Stimulated activated CD4-positive, alpha-beta T cell treated with anti-CD3 and anti-CD28 coated beads, Interleukin-15, amount 100 ng/mL, for 1 hour (primary cell): ENCODE measurements at places on chromosomes 5 and 9.
A peak's percentile ranks its signal among the peaks of the same experiment; 100 is the strongest.

- no peak for DNase-seq
Observed at GRCh38 chr9:4365055-4365454, 65.2 kb upstream of the GLIS3 start.

- DNase-seq, result no peak
Observed at GRCh38 chr9:2199999-2200796, 185.1 kb downstream of the SMARCA2 start.

- DNase-seq, result no peak
Observed at GRCh38 chr5:571791-572190, 40.3 kb upstream of the CEP72 start.

GRCh38 chr5:120538149-120538548 is 74.0 kb downstream of the PRR16 start:
- no peak for DNase-seq

DNA sequence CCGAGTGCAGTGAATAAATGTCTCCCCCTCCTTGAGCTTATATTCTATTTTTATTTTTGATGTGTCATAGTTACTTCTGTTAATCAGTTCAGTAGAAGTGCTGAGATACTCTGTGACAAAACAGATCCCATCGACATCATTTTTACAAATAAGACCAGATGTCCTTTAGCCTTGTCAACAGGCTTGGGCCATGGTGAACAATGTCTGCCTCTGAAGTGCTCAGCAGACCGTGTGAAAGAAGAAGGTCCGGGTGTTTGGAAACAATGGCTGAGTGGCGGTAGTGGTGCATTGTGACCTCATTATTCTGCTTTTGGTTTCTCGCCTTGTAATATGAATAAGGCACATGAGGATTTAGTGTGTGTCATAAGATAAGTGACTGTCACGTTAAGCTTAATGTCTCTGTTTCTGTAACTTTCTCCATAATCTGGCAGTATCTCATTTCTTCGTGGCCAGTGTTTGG is 71.2 kb downstream of the SYK start:
- no peak for DNase-seq

GRCh38 chr9:134962065-134962972 is 44.6 kb upstream of the FCN1 start:
- DNase-seq, result no peak

- no peak for DNase-seq
Observed at GRCh38 chr5:7209658-7210057, 186.3 kb upstream of the ADCY2 start.

- no peak for DNase-seq
Observed at GRCh38 chr5:71993600-71993999, 113.7 kb upstream of the MAP1B start.

DNA sequence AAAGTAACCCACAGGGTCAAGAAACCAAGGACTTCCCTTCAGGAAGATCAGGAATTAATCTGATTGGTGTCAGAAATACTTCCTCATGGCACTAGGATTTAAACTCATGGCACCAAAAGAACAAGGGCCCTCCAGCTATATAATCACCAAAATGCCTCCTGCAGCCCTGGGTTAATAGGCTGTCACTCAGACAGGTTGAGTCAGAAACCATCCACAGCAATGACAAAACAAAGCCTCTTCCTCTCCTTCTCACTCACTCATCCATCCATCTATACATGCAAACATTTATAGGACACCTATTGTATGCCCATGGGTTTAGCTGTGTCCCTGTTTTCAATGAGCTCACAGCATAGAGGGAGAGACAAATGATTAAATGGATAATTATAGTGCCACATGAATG is 62.5 kb upstream of the SPOCK1 start:
- DNase-seq, result no peak

GRCh38 chr9:113628621-113629020 is 165.1 kb downstream of the RGS3 start:
- no peak for DNase-seq

DNA sequence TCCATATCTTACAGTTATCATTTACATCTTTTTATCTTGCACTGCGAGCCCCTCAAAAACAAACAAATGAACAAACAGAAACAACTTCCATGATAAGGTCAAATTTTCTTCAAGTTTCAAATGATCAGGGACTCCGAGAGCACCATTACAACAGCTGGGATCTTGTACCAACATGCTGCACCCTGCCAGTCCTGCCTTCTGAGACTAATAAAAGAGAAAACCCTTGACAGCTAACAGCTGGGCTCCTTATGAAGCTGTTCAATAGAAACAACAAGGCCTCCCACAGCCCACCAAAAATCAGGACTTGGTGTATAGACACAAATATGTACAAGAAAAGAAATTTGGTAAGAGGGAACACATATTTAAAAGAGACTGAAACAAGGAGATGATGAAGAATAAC is 985.3 kb upstream of the DMAC1 start:
- DNase-seq, result no peak

- no peak for DNase-seq
Observed at GRCh38 chr5:127243011-127243410, 47.6 kb upstream of the MEGF10 start.

GRCh38 chr5:27788184-27788583 is 749.8 kb upstream of the CDH9 start:
- DNase-seq, result no peak

- DNase-seq, result no peak
Observed at GRCh38 chr5:63535840-63536602, 426.2 kb downstream of the HTR1A start.

- DNase-seq, result no peak
Observed at GRCh38 chr5:124034963-124035362, 523.0 kb downstream of the CSNK1G3 start.

- no peak for DNase-seq
Observed at GRCh38 chr5:77152441-77152840, 58.0 kb upstream of the PDE8B start.

DNA sequence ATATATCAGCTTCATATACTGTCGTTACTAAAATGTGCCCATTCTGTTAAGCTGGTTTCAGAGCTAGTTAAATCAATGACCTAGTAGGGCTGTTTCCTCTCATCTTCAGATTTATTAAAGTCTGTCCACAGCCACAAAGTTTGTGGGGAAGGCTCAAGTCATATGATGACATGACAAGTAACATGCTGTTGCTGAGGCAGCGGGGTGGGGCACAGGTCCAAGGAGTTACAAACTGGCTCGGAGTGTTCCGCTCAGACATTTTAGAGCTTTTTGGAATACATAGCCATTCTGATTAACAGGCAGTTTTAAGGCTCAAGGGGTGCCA is 2.7 kb upstream of the ANP32B start:
- DNase-seq, result no peak

DNA sequence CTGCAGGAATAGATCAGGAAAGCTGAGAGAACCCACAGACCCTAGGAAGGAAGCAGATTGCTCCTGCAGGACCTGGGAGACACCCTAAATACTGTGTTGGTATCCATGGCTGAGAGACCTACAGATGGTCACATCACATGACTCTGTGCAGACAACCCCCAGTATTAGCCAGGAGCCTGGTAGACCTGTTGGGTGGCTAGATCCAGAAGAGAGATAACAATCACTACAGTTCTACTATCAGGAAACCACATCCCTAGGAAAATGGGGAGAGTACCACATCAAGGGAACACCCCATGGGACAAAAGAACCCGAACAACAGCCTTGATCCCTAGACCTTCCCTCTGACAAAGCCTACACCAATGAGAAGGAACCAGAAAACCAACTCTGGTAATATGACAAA is 24.2 kb upstream of the MELK start:
- no peak for DNase-seq

- DNase-seq, result no peak
Observed at GRCh38 chr5:14920121-14920520, 48.5 kb upstream of the ANKH start.

DNA sequence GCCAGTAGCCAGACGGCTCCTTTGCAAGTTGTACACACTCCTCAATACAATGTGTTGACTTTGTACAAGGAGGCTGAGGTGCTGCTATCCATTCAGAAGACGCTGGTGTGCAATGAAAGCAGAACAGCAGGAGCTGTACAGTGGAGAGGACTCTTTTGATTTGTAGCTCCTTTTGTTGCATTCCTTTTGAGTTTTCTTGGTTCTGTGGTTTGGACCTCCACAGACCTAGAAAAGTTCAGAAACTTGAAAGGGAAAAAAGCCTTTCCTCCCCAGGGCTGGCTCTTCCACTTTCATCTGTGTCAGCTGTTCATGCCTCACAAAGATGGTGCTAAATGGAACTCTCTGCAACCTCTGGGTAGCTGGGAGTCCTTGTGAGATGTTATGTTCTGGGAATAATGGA is 117.4 kb downstream of the MAT2B start:
- no peak for DNase-seq

- no peak for DNase-seq
Observed at GRCh38 chr9:125932746-125933455, 185.7 kb downstream of the PBX3 start.

- DNase-seq, result no peak
Observed at GRCh38 chr5:64213531-64213930, 47.9 kb downstream of the RNF180 start.

- DNase-seq, result no peak
Observed at GRCh38 chr5:176788941-176789872, 21.2 kb upstream of the UNC5A start.

DNA sequence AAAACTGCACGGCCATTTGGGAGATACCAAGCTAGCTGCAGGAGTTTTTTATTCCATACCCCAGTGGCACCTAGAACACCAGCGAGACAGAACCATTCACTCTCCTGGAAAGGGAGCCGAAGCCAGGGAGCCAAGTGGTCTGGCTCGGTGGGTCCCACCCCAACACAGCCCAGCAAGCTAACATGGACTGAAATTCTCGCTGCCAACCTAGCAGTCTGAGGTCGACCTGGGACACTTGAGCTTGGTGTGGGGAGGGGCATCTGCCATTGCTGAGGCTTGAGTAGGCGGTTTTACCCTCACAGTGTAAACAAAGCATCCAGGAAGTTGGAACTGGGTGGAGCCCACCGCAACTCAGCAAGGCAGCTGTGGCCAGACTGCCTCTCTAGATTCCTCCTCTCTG is 108.9 kb upstream of the CHD1 start:
- DNase-seq, result peak; percentile 25

- DNase-seq, result no peak
Observed at GRCh38 chr9:126613651-126614050, at the start of gene LMX1B. Gene LMX1B, plus strand, starts transcription at chr9:126613928. Its CDS starts 522 bp downstream, at chr9:126614450.

DNA sequence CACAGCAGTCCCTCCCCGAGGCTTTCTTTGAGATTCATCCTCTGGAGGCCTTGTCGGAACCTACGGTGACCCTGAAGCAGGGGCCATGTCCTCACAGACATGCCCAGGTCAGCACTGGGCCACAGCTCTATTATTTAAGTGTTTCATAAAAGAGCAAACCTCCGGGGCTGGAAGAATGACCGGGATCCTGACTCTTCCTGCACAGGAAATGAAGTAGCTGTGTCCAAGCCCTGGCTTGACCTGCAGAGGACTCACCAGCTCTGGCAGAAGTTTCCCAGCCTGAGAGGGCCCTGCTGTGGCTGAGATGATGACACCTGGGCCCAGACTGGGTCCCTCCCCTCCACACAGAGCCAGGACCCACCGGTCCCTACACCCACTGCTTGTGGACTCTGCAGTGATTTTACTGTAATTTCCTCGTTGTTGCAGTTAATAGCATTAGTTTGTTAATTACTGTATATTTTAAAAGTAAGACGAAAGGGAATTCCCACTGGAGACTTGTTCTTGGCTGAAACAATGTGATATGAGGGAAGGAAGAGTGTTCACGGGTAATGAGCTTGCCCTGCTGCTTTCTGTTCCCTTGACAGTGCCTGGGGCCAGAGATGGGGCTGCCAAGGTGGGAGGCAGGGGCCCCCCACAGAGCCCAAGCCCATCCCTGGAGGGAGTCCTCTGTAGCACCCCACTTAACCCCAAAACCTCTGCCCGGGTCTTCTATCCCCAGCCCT is 72.2 kb downstream of the PCDH1 start:
- no peak for DNase-seq

- DNase-seq, result no peak
Observed at GRCh38 chr9:7783635-7784063, 15.9 kb downstream of the DMAC1 start.

DNA sequence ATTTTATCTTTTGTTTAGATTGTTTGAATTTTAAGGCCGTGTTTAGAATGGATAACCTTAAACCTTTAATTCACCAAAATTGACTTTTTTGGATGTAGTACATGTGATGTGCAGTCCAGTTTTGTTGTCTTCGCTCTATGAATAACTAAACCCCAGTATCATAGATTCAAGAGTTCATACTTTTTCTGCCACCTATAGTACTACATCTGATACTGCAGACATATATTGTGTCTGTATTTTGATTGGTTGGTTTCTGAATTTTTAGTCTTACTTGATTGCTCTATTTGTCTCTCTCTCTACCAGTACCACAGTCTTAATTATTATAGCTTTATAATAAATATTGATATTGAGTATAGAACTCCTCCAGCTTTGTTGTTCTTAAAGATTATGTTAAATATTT is 58.1 kb downstream of the PPIP5K2 start:
- no peak for DNase-seq

GRCh38 chr9:117074342-117074662 is 340.6 kb downstream of the ASTN2 start:
- no peak for DNase-seq

DNA sequence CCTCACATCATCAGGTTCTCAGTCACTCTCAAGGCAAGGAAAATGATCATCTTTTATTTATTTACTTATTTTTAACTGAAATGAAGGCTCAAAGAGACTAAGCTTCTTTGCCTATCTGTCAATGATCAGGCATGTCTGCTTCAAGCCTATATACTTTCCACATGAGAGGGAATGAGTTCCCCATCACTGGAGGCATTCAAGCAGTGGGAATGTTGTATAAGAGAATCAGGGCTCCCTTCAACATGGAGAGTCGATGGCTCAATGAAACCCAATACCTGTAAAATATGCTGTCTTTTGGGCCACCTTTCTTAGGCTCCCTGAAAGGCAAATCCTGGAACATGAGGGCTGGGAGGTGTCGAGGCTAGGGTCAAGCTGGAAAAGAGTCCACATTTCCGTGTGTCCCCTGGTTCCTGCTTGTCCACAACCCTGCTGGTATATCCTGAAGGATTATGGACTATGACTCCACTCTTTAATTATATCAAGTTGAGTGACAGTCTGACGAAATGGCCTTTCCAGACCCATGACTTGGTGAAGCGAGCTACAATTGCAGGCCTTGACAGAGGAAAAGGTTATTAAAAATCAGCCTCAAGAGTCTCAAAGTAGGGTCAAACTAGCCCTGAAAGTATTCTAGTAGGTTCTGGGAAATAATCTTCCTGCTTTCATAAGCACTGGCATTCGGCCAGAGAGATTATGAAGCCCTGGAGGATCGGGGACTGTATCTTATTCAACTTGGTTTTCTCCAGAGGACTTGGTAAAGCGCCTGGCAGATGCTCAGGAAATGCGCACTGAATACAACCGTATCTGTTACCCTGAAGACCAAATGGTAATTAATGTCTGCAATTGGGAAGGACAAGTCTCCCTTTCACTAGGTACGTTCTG is 145.9 kb upstream of the TBC1D2 start:
- DNase-seq, result no peak

- no peak for DNase-seq
Observed at GRCh38 chr9:31808766-31809165, 575.7 kb upstream of the ACO1 start.

DNA sequence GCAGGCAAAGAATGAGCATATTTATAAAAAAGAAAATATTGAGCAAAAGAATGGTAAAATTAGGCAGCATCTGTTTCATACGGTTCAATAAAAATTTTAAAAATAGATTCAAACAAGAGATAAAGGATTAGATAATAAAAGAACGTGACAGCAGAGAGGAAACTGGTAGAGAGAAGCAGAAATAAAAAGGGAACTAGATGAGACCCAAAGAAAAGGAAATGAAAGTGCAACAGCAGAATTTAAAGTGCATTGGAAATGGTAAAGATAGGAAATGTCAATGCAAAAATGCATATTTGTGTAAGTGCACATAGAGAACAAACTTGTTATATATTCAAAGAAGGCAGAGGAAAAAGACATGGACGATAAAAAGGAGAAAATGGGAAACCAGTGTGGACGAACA is 70.2 kb downstream of the SUSD1 start:
- DNase-seq, result no peak
